ENCODE measurements at places on chromosomes 16 and 17.

GRCh38 chr17:17994271-17995069 lies 21.8 kb downstream of the DRC3 start:
- DNase-seq = no peak

DNA sequence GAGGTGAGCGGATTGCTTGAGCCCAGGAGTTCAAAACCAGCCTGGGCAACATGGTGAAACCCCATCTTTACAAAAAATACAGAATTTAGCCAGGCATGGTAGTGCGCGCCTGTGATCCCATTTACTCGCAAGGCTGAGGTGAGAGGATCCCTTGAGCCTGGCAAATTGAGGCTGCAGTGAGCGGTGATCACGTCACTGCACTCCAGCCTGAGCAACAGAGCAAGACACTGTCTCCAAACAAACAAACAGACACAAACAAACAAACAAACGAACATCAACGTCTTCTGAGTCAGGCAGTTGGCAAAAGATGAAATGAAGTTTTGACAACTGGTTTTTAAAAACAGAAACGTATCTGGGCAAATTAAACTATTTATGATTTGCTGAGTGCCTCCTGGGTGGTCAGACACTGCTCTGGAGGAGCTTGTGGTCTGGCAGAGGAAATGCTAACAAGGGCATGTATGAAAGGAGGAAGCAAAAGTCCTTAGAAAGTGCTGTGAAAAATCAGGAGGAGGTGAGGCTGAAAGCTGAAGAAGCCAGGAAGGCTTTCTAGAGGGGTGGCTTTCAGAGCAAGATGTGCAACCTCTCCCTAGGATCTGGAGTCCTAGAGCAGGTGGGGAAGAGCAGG lies 10.2 kb upstream of the KRT20 start:
- no peak for DNase-seq

GRCh38 chr16:89827383-89828198 lies 684 bp upstream of the SPIRE2 start:
- no peak for DNase-seq

GRCh38 chr17:50048988-50049387 lies 6.9 kb upstream of the ITGA3 start:
- no peak for DNase-seq
